ENCODE measurements at places on chromosomes 16 and 17. TPM values are rescaled to one million over a fixed set of nuclear protein-coding genes. Genes with fewer than 3 reads are reported as not detected.

Gene MT1A
- not detected for total RNA-seq

Gene KAT7
- 32.6 TPM for total RNA-seq

Gene ELMO3
- total RNA-seq: 0.55 TPM

Gene MPRIP
- total RNA-seq: 126 TPM

Gene NUFIP2
- total RNA-seq: 31.0 TPM

GRCh38 chr16:14339694-14340093 is 268.6 kb downstream of the MRTFB start:
- no peak for DNase-seq

GRCh38 chr17:36498155-36498554 is 11.7 kb downstream of the ZNHIT3 start:
- no peak for DNase-seq

- DNase-seq: peak; percentile 56
Measured at GRCh38 chr17:81391936-81392908, 3.0 kb upstream of the BAHCC1 start.

DNA sequence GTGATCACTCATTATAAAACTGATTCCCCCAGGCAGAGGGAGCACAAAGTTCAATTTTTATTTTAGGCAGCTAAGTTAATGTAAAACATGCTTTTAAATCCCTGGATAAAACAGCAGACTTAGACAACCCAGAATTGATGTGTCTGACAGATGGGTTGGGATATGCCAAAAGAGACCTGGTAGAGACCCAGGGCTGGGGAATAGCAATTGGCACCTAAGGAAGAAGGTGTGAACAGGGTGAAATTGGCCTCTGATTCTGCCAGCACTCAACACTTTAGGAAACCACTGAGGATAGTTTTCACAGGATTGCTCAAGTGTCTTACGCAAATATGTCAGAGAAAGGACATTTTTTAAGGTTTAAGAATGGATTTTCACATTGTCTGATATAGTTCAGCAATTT is 938.2 kb upstream of the CDH8 start:
- DNase-seq: no peak

DNA sequence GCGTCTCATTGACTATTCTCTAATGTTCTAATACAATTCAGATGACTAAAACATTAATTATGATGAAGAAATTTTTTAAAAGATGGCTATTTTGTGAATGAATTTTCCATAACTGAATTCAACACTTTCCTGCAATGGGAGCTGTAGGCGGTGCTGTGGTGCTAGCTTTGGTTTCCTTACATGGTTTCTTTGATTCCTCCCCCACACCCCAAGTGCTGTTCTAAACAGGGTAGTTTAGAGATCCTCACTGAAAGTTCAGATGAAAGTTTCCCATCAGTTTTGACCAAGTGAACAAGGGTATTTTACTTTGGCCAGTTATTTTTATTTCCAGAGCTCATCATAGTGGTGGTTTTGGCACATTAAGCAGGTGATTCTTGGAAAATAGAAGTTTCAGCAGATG is 26.0 kb upstream of the MRC2 start:
- no peak for DNase-seq

GRCh38 chr17:39848600-39848999 is 15.5 kb downstream of the IKZF3 start:
- no peak for DNase-seq

DNA sequence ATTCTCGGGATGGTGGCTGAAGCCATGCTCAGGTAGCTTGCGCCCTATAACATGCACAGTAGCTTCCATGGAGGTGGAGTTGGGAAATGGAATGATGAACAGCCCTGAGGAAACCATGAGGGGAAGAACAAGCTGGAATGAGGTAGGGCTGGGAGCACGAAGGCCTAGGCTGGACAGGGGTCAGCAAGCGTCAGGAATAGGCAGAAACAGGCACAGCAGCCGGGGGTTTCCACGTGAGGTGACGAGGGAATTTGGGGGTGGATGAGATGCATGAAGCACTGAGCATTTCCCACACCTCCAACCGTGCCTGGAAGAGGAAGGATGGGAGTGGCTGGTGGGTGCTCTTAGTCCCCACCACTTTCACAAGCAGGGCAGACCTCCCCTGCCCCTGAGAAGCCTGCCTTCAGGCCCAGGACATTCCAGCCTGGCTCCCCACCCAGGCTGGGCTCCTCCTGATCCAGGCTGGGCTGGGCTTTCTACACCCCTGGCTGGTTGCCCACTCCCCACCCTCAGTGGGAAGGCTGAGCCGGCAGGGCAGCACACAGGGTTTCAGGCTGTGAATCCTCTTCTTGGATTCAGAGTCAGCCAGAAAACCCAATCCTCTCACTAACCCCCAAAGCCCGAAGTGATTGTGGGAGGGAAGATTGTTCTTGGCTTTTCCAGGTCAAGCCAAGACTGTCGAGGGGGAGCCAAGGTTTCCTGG is 21.9 kb downstream of the PLEKHG4 start:
- DNase-seq: no peak

DNA sequence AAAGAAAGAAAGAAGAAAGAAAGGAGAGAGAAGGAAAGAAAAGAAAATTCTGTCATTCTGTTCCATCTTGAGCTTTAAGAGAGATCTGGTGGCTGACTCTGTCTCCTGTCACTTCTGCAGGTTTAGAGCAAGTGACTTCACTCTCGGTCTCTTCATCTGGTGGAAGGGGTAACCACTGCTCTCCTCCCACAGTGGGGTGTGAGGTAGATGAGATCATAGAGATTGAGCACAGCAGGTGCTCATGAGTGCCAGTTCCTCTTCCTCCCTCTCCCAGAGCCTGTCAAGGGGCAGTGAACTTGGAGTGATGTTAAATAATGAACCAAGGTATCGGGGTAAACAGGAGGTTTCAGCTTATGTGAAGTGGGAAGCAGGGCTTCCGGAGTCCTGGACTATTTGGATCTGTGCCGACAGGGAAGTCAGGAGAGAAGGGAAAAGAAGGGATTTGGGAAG is 47.7 kb downstream of the BEAN1 start:
- no peak for DNase-seq

DNA sequence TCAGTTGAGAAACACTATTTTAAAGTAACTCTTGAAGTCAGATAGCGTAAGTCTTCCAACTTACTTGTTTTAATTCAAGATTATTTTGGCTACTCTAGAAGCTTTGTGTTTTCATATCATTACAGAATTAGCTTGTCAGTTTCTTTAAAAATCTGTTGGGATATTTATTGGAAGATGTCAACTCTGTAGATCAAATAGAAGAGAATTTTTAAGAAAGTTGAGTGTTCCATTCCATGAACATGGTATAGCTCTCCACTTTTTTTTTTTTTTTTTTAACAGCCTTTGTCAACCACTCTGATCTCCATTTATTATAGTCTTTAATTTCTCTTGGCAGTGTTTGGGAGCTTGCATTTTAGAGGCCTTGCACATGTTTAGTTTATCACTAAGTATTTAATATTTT is 28.7 kb downstream of the NLK start:
- no peak for DNase-seq

- peak; percentile 84 for DNase-seq
Measured at GRCh38 chr16:56425439-56425832, at the start of gene AMFR. Gene AMFR (minus strand): TSS chr16:56425545. CDS start chr16:56425327, 218 bp downstream.

- no peak for DNase-seq
Measured at GRCh38 chr17:80671825-80672110, 127.1 kb downstream of the RPTOR start.
